Left ventricle myocardium inferior (tissue), 1 donor: ENCODE measurements at places on chromosomes 3 and 15. TPM values are rescaled to one million over a fixed set of nuclear protein-coding genes. Genes with fewer than 3 reads are reported as not detected.

DNA sequence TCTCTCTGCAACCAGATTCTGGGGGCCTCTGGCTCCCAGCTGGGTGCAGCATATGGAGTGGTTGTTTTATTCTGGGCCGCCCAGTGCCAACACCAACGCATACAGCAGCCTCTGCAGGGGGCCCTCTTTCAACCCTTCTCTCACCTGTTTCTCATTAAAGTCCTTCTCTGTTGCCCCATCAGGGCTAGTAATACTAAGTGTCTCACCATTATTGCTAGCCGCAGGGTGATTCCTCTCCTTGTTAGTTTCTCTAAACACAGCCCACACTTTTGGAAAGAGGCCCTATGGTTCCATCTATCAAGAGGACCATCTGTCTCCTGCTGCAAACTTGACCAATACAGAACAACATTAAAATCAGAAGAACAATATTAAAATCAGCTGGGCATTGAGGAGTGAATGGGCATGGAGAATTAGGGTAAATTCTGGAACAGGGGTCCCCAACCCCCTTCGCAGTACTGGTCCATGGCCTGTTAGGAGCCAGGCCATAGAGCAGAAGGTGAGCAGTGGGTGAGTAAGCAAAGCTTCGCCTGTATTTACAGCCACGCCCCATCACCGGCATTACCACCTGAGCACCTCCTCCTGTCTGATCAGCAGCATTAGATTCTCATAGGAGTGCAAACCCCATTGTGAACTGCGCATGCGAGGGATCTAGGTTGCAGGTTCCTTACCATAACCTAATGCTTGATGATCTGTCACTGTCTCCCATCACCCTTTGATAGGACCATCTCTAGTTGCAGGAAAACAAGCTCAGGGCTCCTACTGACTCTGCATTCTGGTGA lies 36.5 kb downstream of the ALS2CL start:
- no peak for DNase-seq

The SEMA3F gene
- total RNA-seq = 10.2 TPM

GRCh38 chr3:101461451-101461850 lies 51.6 kb downstream of the SENP7 start:
- DNase-seq = no peak

The MED12L gene
- total RNA-seq = 0.82 TPM

- no peak for DNase-seq
Observed at GRCh38 chr3:48597408-48597800, 2.3 kb upstream of the COL7A1 start.
